C1 segment of cervical spinal cord (tissue), 14 donors: ENCODE measurements at places on chromosomes 7 and 10.

- no peak for DNase-seq
These were observed 61.6 kb downstream of the LSM5 start for GRCh38 chr7:32428546-32428945.

DNA sequence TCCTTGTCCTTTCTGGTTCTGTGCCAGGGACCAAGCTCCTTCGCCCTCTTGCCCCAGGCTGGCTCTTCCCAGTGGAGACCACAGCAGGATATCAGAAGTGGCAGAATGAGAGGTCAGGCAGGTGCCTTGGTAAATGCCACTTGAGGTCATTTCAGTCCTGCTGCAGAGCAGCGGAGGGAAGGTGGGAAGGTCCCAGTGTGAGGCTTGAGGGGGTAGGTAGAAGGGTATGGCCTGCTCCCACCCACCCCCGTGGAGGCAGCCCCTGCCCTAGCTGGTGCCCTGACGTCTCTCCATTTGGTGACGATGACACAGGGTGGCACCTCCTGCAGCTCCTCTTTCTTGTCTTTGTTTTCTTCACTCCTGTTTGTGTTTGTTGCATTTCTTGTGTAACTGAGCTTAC is 538.8 kb downstream of the TCERG1L start:
- DNase-seq, result no peak

DNA sequence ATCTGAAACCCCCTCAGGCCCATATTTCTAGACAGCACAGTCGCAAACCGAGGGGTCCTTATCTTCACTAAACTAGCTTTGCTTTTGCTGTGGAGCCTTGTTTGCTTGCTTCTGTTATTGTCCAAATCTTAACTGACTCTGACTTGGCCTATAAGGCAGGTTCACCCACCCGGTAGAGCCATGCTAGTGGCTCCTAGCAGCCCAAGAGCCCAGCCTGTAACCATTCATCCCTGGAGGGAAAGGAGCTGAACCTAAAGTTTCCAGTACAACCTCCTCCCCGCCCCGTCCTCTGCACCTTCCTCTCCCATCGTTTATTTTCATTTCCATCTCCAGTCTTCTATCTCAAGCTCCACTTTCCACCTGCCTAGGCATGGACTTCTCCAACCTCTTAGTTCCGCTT is 345.7 kb downstream of the PTPRN2 start:
- DNase-seq, result no peak

DNA sequence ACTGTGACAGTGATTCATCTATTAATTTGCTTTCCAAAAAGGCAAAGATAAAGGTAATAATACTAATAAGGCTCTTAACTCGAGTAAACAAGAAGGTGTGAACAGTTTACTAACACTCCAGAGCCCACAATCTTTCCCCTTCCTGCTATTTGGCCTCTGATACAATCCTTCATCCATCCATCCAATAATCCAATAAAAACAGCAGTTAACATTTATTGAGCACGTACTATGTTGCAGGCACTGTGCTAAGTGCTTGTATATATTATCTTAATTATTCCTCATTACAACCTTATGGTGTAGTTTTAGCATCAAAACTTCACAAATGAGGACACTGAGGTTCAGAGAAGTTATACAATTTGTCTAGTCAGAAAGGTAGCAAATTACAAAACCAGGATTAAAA is 49.5 kb downstream of the EZH2 start:
- no peak for DNase-seq

DNA sequence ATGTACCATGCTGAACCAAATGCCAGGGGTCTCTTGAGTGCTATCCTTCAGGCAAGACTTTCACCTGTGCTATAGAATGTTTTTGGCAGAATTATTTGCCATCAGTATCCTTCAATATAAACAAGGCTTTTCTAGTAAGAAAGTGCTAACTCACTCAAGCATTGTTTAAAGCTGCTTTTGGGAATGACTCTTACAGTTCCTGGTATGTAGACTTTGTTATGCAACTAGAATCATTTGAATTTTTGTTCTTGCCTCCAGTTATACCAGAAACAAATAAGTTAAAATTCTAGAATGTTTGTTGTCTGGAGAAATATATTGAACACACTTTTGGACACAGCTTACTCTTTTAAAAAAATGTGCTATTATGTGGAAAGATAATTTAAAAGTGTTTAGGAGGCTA is 39.5 kb upstream of the RTKN2 start:
- no peak for DNase-seq

DNA sequence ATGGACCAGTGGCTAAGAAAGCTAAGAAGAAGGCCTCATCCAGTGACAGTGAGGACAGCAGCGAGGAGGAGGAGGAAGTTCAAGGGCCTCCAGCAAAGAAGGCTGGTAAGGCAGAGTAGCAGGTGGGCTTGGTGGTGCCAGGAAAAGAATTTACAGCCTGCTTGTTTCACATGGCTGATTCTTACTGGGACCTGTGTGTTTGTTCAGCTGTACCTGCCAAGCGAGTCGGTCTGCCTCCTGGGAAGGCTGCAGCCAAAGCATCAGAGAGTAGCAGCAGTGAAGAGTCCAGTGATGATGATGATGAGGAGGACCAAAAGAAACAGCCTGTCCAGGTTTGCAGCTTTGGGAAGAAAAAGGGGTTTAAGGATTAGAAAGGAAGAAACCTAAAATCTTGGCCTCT is 5.0 kb downstream of the NOLC1 start:
- no peak for DNase-seq

DNA sequence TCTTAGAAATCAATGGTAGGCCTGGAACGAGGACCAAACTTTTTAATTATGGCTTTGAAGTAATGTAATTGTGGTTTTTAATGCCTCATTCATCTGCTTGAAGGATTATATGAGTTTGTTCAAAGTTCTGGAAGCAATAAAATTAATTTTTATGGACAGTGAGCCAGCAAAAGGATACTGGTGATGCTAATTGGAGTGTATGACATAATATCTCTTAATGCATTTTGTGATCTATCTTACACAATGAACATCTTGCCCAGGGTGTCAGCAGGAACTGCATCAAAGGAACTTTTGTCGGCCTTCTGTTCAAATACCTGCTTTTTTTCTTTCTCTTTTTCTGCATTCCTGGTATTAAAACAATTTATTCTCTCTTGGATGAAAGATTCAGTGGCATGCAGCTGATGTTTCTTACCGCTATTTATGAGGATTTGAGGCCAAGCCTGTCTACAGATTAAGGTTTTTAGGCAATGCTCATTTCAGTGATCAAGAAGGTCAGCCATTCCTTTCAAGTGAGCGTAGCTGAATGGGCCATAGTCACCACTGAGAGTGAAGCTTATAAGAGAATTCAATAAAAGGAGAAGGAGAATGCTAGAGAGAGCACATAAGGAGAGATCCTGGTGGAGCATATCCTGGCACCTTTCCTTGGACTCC is 974.8 kb downstream of the SORCS3 start:
- no peak for DNase-seq

- DNase-seq, result no peak
These were observed 155.0 kb downstream of the NRBF2 start for GRCh38 chr10:63288170-63288569.

DNA sequence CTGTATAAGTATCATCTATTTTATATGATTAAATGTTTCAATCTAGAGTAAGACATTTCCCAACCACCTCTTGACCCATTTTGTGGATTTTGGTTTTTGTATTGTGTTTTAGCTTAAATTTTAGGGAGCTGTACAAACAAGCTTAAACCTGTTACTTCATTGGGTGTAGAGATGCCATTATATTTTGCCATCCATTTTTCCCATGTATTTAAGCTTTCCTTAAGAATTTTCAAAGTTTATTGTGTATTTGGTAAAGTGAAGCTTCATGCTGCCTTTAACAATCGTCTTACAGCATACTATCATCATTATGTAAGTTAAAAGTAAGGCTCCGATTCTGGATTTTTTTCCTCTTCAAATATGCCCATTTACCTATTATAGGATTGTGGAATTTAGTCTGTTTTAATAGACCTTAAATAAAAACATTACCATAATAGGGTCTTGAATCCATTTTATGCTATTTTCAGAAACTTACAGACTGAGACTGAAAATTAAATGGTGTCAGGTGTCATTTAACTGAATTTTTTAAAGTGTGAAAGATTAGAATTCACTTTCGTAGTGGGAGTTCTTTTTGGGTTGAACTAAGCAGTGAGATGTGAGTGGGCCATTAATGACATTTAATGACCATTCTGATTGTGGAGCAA is 2.2 kb downstream of the KMT2E start:
- DNase-seq, result no peak

DNA sequence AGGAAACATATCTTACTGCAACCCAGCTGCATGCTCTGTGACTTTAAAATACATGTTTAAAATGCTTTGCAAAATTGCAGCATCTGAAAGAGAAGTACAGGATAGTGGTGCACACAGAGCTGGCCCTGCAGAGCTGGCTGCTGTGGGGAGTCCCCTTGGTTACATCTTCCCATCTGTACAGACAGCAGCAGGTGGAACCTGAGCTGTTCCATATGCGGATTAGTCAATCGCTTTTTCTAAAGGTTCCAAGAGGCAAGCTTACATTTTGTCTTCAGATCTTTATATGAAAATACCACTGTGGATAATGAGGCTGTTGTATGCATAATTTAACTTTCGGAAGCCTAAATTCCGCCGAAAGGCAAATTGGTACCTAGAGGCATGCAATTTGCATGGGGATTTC is 444.1 kb downstream of the NRG3 start:
- DNase-seq, result no peak

DNA sequence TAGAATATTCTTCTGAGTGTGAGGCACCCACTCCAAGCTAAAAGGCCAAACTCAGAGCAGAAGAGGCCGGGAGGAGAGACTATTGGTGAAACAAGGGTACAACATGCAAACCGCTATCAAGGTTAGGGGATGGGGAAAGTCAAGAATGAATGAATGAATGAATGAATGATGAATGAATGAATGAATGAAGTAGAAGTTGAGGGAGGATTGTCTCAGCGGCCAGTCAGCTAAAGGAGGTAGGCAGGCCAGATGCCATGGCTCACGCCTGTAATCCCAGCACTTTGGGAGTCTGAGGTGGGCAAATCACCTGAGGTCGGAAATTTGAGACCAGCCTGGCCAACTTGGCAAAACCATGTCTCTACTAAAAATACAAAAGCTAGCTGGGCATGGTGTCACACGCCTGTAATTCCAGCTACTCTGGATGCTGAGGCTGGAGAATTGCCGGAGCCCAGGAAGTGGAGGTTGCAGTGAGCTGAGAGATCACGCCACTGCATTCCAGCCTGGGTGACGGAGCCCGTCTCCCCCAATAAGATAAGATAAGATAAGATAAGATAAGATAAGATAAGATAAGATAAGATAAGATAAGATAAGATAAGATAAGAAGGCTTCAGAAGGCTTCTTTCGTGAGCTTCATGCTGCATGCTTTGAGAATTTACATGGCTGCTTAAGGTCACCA is 250.8 kb downstream of the CCDC3 start:
- DNase-seq, result no peak

DNA sequence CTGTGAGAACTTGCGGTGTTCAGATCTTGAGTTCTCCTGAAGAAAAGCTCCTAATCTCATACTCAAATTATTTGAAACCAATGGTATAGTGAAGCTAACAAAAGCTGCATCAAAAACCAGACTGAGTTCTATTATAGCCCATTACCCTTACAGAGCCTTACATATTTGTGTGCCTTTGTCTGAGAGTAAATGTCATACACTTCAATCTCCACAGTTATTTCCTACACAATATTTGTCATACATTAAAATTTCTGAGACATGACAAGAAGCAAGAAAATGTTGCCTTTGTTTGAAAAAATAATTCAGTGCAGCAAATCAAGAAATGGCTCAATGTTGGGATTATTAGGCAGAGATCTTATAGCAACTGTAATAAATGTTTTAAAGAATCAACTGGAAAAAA is 776.1 kb upstream of the MBL2 start:
- DNase-seq, result no peak

DNA sequence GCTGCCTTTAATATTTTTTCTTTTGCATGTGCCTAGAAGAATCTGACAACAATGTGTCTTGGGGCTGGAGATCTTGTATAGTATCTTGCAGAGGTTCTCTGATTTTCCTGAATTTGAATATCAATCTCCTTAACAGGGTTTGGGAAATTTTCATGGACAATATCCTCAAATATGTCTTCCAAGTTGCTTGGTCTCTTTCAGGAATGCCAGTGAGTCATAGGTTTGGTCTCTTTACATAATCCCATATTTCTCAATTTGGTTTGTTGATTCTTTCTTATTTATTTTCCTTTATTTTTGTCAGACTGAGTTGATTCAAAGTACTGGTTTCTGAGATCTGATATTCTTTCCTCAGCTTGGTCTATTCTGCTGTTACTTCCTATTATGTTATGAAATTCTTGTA is 208.7 kb upstream of the GLI3 start:
- no peak for DNase-seq

DNA sequence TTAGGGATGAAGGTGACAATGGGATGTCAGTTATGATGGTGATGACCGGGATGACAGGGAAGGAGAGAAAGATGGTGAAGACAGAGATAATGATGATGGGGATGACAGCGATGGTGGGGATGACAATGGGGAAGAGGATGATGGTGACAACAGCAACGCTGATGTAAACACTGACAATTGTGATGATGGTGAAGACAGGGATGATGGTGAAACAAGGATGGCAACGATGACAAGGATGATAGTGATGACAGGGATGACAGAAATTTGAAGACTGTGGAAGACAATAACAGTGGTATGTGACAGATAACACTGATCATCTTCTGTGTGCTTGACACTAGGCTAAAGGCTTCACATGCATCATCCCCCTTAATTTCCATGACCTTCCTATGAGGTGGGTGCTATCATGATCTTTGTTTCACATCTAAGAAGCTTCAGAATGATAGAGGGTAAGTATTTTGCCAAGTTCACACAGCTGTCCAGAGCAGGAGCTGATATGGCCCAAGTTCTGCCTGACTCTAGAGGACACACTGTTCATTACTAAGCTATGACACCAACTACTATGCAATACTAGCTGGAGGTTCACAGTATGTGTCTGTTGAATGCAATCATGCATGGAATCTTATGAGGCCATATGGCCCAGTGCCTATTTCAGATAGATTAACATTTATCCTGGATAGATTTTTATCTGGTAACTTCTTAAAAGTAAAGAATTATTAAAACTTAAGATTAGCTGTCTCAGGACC is 105.6 kb downstream of the RNLS start:
- no peak for DNase-seq

- no peak for DNase-seq
These were observed 156.5 kb upstream of the PLPP4 start for GRCh38 chr10:120300513-120300912.

DNA sequence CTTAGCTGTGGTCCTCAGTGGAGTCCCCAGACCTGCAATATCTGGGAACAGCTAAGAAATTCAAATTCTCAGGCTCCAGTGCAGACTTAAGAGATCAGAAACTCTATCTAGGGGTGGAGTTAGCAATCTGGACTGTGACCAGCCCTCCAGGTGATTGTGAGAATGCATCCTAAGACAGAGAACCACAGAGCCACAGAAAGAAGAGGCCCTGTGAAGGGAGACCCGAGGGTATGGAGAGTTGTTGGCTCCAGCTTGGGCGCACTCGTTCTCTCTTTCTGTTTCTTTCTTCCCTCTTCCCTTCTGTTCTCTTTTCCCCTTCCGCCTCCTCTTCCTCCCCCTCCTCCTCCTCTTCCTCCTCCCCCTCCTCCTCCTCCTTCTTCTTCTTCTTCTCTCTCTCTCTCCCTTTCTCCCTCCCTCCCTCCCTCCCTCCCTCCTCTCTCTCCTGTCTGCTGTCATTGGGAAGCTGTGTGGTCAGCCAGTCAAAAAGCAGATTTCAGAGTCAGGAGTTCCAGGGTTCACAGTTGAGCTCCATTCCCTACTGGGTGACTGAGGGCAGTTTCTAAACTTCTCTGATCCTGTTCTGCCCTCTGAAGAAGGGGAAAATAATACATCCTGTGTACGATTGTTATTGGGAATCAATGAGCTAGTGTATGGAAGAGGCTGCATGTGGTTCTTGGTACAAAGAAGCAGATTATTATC is 62.1 kb upstream of the STEAP1B start:
- no peak for DNase-seq
